Activated CD8-positive, alpha-beta memory T cell treated with anti-CD3 and anti-CD28 coated beads for 36 hours (primary cell): ENCODE measurements at places on chromosomes 6 and 20. TPM values are rescaled to one million over a fixed set of nuclear protein-coding genes. Genes with fewer than 3 reads are reported as not detected.

Gene TAPBP
- total RNA-seq = 184 TPM

Gene ZNF311
- total RNA-seq = 0.65 TPM

Gene ATF6B
- total RNA-seq = 60.6 TPM

Gene EPPIN
- not detected for total RNA-seq

Gene GINS1
- total RNA-seq = 35.2 TPM

Gene ZSCAN31
- total RNA-seq = 1.5 TPM

Gene MACROD2
- not detected for total RNA-seq

Gene COL19A1
- 0.30 TPM for total RNA-seq

Gene CST7
- total RNA-seq = 163 TPM

Gene COL10A1
- not detected for total RNA-seq
